ENCODE measurements at places on chromosomes 2 and 18.

DNA sequence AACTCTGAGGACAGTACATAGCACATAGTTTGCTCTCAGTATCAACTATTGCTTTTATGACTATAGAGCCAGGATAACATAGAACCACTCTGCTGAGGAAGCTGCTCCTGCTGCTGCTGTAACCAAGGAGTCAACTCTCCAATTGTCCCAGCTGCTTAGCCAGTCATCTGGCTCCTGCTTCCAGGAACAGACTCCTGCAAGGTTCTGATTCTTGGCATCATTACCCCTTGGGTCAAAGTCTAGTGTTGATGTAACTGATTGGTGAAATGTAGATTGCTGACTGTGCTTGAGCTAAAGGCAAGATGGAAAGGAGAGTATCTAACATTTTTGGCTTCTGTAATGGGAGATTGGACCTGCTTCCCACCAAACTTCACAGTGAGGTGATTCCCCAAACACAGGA lies 261.9 kb upstream of the FSHR start:
- no peak for DNase-seq

DNA sequence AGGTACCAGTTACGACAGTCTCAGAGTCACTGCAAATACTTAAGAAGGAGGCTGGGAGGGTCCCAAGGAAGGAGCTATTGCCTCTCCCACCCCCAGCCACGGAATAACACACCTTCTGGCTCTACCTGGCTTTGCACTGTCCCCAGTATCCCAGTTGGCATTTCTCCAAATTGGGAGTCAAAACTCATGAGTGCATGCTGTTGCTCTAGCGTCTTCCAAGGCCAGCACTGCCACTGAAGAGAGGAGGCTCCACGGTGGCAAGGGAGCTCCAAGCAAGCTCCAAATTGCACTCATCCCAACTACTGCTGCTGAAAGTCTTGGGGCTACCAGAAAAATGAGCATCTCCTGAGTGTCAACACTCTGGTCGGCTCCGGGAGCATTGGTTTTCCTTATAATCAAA lies 1.6 kb downstream of the SCTR start:
- DNase-seq, result no peak

DNA sequence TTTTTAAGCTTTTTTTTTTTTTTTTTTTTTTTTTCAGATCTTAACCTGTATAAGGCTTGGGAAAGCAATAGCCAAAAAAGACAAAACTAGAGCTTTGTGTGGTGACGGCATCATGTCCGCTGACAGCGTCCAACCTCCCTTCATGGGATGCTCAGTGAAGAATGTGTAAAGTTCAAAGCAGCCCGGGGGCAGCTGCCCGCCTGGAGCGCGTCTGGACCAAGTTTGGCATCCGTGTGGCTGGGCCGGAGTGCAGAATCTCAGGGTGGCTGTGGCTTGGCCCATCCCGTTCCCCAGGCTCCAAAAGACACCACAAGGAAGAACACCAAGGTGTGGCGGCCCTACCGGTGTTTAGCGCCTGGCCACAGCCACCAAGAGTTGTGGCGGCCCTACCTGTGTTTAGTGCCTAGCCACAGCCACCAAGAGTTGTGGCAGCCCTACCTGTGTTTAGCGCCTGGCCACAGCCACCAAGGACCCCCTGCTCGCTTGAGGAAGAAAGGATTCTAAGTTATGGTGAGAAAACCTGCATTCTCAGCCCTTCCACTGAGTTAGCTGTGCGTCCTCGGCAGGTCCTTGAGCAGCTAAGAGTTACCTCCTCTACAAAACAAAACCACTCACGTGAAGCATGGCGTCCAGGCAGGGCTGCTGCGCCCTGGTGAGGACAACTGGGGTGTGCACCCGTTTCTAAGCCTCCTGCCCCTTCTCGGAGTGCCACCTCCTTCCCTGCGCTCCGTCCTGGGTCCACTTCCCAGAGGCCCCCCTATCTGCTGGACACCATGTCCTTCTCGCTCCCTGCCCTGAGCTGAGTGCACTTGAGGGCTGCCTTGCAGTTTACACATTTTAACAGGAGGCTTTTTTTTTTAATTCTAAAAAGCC lies 103.6 kb upstream of the SALL3 start:
- no peak for DNase-seq

- DNase-seq, result peak; percentile 52
These were observed 256.7 kb downstream of the HDAC4 start for GRCh38 chr2:239143858-239144712.

GRCh38 chr2:228927028-228928010 lies 343.8 kb downstream of the PID1 start:
- DNase-seq, result peak; percentile 21

GRCh38 chr2:134499307-134499926 lies 219.4 kb downstream of the TMEM163 start:
- no peak for DNase-seq

- DNase-seq, result no peak
These were observed 193.0 kb upstream of the COPS8 start for GRCh38 chr2:236892721-236893120.

DNA sequence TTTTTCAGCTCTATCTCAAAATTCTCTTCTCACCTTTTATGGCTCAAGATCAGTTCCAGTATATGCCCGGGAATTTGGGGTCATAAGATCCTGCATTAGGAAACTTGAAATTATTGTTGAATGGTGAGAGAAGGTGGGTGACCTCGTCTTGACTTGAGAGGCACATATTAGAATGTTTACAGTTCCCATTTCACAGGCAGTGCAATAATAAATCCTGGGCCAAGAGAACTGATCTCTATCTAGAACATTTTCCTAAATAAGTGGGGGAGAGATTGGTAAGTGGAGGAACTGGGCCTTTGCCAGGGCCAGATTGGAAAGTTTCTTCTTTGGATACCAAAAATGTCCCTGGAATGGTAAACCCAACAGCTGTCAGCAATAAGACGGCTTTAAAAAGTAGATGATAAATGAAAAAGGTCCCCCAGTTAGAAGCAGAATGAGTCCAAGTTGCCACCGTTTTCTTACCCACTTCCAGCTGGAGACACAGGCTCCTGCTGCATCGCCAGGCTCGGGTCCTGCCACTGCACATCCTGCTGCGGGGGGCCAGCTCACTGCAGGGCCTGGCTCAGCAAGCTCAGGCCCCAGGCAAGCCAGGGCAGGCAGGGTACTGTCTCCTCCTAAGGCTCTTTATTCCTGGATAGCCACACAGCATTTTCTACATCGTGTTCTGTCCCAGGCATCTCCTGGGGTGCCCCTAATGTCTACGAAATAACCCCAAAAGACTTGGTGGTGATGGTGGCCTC lies 126.4 kb upstream of the EPAS1 start:
- DNase-seq, result no peak

DNA sequence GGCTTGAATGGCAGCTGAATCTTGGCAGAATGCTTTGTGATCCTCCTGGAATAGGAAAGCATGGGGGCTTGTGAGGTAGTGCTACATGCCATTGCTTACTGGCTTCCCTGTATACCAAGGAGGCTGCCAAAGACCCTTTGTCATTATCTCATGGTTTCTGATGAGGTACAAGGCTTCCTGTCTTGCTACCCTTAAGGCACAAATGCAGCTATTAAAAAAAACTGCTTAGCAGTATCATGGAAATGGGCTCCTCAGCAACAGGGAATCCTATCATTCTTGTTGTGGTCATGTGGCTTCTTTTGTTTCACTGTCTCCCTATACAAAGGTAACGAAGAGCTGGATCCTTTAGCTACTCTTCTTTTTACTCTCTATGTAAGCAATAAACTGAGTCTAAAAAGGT lies 6.6 kb upstream of the KANSL1L start:
- no peak for DNase-seq

DNA sequence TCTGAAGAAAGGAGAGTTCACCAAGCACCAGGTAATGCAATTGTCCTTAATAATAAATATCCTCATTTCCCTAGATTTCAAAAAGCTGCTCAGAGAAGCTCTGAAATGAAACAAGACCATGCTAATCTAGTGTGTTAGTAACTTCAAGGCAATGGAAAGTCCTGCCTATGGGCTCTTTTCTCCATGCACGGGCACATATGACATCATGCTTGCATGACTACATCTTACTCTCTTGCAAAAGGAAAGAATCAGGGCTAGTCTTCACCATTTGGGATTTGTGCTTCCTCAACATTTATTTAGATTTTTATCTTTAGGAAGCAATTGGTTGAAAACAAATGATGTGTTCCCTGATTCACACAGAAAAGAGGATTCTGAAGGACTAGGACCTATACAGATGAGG lies 204.0 kb upstream of the POU3F3 start:
- DNase-seq, result no peak

DNA sequence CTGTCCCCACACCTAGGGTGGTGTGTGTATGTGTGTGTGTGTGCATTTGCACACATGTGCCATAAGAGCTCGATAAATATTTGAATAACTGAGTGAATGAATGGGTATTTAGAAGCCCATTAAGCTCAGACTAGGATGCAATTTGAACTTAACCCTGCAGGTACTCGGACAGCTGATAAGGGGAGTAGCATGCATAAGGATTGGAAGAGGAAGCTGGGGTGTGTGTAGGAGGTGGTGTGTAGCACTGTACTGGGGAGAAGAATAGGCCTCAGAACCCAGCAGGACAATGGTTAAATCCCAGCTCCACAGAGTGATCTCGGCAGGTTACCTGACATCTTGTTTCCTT lies 1.8 kb upstream of the KCNF1 start:
- no peak for DNase-seq

GRCh38 chr2:82027921-82028615 lies 1723.5 kb upstream of the LRRTM1 start:
- DNase-seq, result no peak

DNA sequence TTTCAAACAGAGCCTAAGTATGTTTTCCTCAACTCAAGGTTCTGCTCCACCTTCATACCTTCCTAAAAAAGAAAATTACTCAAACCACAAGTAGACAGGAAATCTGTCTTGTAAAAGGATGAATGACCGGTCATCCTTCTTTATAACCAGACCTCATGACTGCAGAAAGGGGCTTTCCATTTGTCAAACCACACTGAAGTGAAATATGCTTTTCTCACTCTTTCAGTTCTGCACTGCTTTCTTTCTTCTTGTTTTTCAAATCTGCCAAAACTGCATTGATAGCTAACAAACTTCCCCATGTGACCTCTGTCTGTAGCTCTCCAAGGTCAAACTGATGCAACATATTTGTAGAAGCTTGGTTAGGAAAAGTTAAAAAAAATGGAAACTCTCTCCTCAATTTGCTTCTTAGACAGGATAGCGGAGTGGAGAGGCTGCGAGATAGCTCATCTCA lies 308.9 kb upstream of the CCDC68 start:
- DNase-seq, result no peak

DNA sequence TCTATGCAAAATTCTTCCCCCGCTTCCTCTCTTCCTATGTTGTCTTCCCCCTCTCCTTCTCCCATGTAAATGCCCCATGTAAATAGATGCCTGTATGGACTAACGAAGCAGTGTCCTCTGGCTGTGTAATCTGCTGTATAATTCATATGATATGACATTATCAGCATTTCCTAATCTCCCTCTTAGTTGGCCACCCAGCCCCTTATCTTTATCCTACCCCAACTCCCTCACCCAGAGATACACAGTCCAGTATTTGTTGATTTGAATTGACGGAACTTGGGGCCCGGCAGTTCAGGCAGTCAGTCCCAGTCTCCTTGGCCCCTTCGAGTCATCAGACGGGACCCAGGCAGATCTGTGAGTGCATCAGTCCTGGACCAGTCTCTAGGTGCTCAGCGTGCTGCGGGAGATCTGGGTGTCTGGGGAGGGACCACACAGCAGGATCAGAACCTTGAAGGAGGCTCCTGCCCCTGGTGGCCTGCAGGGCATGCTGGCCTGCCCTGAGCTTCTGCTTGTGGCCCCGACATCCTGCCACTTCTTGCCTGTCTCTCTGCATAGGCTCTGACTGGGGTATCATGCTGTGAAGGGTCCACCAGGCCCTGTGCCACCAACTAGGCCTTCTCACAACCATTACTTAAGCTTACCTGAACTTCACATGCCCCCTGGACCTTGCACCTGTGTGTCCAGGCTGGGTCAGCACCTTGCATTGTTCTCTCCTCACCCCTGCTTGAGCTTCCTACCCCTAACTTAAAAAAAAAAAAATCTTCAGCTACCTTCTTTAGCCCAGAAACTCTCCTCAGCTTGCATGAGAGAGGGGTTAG lies 88.1 kb upstream of the ATL2 start:
- DNase-seq, result no peak

DNA sequence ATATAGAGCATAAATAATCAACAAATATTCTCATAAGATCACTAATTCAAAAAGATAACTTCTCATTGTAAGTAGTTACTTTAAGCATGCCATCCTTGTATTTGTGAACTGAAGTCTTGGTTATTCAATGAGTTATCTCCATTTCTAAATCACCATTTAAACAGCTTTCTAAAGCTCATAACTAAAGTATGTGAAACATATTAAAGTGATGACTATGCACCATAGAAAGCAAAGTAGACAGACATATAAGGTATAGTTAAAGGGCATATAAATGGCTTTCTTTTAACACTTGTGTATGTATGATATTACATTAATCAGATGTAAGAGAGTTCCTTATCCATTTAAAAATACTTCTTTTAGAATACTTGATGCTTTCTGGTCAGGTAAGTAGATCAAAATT lies 83.5 kb downstream of the IKZF2 start:
- peak; percentile 31 for DNase-seq

- peak; percentile 34 for DNase-seq
These were observed 777 bp downstream of the MOCOS start for GRCh38 chr18:36187826-36188721.

- no peak for DNase-seq
These were observed 426.5 kb downstream of the TMX3 start for GRCh38 chr18:68288408-68288807.

- DNase-seq, result peak; percentile 81
These were observed 62.5 kb downstream of the CENPO start for GRCh38 chr2:24855726-24856125.

Measured in fibroblast of skin of right quadriceps (primary cell).